ACHN (cell line): ENCODE measurements at places on chromosomes 1 and 21.

GRCh38 chr1:94383966-94384408, 34.2 kb upstream of the ABCD3 start:
- DNase-seq = peak; percentile 95

DNA sequence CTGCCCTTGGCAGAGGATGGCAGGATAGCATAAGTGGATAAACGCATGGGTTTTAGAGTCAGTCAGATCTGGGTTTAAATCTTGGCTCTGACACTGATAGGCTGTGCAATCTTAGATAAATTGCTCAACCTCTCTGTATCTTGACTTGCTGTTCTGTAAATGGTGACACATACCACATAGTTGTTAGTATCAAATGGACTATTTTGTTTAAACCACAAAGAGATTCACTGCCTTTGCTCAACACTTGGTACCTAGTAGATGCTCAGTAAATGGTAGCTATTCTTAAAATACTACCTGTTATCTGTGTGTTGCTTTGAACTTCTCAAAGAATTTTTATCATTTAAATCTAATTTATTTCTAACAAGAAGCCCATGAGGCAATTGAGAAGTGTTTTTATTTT, 39.5 kb upstream of the A3GALT2 start:
- no peak for DNase-seq

DNA sequence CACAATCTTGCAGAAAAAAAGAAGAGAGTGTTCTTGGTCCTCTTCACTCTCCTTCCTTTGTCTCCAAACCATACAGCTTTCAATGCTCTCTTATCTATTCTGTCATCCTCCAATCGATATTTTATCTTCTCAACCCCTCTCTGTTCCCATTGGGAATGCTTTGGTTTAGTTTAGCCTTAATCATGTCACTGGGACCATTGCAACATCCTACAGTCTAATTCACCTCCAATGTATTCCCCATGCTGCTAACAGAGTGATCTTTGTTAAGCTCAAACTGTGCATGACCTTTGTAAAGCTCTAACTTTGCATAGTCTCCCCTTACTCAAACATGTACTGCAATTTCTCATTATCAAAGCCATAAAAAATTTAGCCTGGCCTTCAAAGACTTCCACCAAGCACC, 2.9 kb downstream of the MPL start:
- no peak for DNase-seq

- no peak for DNase-seq
Measured at GRCh38 chr1:42017259-42017658, 98.5 kb upstream of the HIVEP3 start.
